Cardiac fibroblast (primary cell): ENCODE measurements at places on chromosomes 3 and 15.
A peak's percentile ranks its signal among the peaks of the same experiment; 100 is the strongest.

- peak; percentile 46 for DNase-seq
Measured at GRCh38 chr15:36589971-36590370, 10.5 kb downstream of the CDIN1 start.

DNA sequence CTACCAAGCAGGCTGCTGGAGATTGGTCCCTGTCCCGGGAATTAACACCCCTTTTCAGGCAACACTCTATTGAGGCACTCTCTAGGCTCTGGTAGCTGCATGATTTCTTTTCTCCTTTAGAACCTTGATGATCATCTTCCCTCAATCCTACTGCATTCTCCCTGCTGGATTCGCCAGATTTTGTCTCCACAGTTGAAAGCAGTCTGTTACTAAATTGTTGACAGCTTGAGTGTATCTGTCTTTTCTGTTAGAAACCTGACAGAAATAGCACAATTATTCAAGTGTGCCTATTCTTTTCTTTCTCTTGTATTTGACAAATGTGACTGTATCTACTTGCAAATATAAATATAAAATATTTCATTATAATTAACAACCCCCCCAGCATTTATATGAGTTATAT is 830.8 kb upstream of the CADM2 start:
- DNase-seq, result no peak

DNA sequence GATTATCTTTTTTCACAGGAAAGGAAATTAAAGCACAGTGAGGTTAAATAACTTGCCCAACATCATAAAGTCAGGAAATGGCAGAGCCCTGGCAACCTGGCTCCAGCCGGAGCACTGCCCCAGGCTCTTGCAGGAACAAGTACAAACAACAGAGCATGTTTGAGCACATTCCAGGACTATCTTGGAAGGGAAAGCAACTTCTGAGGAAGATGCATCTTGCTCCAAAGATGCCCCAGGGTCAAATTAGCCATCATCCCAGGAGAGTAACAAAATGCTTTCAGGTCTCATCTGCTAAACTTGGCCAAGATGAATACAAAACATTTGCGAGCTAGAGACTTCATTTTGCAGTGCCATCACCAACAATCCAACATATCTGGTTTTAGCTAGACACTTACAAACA is 162.4 kb upstream of the LRRN1 start:
- DNase-seq, result no peak

- DNase-seq, result peak; percentile 92
Measured at GRCh38 chr3:153160451-153161137, 1.4 kb upstream of the RAP2B start.

GRCh38 chr3:38738630-38739395 is 77.2 kb downstream of the SCN10A start:
- DNase-seq, result peak; percentile 52

DNA sequence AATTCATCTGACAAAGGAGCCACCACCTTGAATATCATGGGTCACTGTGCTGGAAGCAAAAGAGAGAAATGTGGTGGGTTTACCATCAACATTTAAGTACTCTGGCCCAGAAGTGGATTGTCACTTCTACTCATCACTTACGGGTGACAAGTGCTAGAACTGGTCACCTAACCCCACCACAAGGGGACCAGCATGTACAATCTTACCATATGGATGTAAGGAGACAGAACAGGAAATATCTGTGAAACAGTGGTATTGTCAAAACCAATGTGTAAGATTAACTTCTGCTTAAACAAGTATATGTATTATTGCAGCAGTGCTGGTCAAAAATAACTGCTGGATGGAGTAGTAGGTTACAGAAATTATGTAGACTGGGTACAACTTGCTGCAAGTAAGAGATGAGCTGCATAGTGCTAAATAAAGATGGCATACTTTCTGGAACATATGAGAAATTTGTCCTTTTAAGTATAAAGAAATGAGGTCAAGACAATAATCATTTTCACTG is 171.8 kb downstream of the POTEB3 start:
- no peak for DNase-seq

DNA sequence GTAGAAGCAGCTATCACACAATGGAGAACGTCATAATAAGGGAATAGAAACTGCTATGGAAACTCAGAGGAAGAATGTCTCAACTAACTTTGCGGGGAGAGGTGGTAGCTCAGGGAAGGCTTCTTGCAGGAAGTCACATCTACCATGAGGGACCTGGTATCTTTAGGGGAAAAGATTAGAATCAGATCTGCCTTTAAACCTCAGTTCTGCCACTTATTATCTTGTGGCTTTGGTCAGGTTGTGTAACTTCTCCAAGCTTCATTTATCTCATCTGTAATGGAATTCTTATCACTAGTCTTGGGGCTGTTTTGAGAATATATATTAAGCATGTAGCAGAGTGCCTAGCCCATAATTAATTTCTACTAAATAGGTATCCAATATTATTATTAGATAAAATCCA is 46.4 kb upstream of the PRICKLE2 start:
- DNase-seq, result no peak

- DNase-seq, result peak; percentile 74
Measured at GRCh38 chr3:149414557-149415231, 37.2 kb upstream of the TM4SF1 start.

DNA sequence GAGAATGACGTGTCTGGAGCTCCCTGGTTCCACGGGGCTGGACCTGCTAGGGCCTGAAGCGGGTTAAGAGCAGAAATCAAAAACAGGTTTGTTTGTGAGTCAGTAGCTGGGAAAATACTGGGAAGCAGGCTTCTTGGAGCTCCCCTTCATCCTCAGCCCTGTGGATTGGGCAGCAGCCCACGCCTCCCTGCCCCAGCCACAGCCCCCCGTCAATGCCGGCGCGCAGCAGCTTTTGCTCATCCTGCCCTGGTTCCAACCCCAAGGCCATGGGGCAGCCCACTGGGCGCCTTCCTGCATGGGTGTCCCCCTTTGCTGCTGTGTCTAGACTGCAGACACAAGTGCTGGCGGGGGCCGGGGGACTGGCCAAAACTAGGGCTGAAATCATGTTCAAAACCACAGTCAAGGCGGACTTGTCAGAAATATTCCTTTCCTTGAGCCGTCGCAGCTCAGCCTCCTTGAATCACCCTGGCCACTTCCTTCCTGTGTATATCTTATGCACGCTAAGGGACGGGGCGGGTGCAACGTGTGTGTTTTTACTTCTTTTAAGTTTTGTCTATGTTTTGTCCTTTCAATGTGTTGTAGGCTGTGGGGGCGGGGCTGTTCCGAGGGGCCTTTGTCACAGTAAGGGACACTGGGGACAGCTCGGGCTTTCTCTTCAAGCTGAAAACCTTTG is 108.1 kb downstream of the KLF13 start:
- peak; percentile 83 for DNase-seq
